ENCODE measurements at places on chromosomes 13 and 19. TPM values are rescaled to one million over a fixed set of nuclear protein-coding genes. Genes with fewer than 3 reads are reported as not detected.

- DNase-seq, result peak; percentile 2
These were observed 28.9 kb upstream of the MED4 start for GRCh38 chr13:48123812-48124211.

- no peak for DNase-seq
These were observed 32.6 kb downstream of the RAB20 start for GRCh38 chr13:110528911-110529310.

- no peak for DNase-seq
These were observed 11.5 kb upstream of the CAPNS1 start for GRCh38 chr19:36128392-36128736.

DNA sequence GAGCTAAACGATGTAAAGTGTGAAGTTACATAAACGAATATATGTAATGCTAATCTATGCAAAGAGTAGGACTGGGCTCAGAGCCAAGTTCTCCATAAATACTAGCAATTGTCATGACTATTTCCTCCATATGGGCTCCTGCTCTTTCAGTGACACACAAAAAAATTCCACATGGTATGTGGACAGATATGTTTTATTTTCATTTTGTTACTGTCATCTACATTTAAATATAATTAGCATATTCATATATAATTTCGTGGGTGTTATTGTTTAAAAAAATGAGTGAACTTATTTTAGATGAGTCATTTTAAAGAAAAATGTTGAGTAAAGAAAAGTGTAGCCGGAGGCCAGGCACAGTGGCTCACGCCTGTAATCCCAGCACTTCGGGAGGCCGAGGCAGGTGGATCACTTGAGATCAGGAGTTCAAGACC is 5.0 kb upstream of the IGSF23 start:
- DNase-seq, result peak; percentile 77

GRCh38 chr13:43274881-43275280 is 251.5 kb downstream of the DNAJC15 start:
- no peak for DNase-seq

- DNase-seq, result no peak
These were observed 15.4 kb downstream of the MED26 start for GRCh38 chr19:16612636-16613035.

The CEACAM21 gene
- 6.8 TPM for total RNA-seq

The SULT2B1 gene
- not detected for total RNA-seq

The ELSPBP1 gene
- not detected for total RNA-seq

The TRPC4 gene
- total RNA-seq, result under 0.01 TPM

The ZNF850 gene
- 3.0 TPM for total RNA-seq

The ZNF471 gene
- total RNA-seq, result 0.65 TPM
